ENCODE measurements at places on chromosomes 6 and 20.

GRCh38 chr20:47345214-47345613 lies 11.3 kb downstream of the ZMYND8 start:
- no peak for DNase-seq

DNA sequence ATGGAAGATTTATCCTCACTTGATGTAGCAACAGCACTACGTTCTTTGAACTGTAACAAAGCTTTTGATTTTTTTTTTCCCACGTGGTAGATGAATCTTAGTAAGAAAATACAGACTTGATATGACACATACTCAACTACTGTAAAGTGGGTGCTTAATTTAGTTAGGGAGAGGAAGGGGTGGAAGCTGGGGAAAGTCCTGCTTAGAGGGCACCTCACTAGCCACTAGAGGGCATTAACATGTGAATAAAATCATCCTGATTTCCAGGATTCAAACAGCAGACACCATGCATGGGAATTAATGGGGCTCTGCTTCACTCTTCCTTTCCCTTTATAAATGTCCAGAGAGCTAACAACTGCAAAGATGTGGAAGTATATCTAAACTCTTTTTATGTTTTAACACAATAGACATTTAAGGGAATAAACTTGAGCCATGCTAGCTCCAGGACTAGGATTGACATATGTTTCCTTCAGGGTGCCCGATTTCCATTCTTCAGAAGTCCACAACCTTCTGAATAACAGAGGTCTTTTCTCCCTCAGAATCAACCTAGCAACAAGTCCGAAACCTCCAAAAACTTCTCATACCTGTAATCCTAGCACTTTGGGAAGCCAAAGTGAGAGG lies 250.1 kb downstream of the ATXN1 start:
- DNase-seq = peak; percentile 53

- no peak for DNase-seq
These were observed 106.3 kb downstream of the ZDHHC14 start for GRCh38 chr6:157487110-157487773.

DNA sequence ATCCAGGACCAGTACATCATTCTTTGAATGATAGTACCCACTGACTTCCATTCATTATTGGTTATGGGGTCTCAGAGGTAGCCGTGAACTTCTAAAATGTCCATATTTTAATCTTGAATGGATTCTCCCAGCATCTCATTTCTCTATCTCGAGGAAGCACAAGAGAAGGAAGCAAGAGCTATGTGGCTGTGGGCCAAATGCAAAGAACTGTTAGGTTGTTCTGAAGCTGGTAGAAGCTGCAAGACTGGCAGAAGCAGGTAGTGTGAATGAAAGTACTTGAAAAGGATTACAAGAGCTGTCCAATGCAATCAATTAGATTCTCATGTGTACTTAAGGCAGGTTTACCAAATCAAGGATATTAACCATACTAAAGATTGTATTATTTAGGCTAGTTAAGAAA lies 1131.8 kb downstream of the GRIK2 start:
- DNase-seq = no peak

DNA sequence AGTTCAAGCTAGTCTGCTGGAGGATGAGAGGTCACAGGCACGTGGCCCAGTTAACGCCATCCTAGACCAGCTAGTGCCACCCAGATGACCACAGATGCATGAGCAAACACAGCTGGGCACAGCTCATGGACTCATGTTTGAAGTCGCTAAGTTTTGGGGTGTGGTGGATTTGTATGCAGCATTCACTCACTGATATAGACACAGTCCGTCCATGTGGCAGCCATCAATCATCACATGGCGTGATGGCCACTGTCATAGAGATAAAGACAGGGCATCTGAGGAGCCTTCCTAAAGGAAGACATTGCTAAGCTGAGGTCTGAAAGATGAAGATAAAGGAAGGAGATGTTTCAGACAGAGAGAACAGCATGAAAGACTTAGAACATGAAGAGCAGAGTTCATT lies 154.4 kb upstream of the JAG1 start:
- no peak for DNase-seq

GRCh38 chr6:113697632-113698410 lies 159.3 kb upstream of the MARCKS start:
- DNase-seq = peak; percentile 93

DNA sequence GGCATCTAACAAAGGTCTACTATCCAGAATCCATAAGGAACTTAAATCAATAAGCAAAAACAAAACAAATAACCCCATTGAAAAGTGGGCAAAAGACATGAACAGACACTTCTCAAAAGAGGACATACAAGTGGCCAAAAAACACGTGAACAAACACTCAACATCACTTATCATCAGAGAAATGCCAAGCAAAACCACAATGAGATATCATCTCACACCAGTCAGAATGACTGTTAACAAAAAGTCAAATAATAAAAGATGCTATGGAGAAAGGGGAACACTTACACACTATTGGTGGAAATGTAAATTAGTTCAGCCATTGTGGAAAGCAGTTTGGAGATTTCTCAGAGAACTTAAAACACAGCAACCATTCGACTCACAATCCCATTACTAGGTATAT lies 19.4 kb upstream of the VNN1 start:
- DNase-seq = no peak

DNA sequence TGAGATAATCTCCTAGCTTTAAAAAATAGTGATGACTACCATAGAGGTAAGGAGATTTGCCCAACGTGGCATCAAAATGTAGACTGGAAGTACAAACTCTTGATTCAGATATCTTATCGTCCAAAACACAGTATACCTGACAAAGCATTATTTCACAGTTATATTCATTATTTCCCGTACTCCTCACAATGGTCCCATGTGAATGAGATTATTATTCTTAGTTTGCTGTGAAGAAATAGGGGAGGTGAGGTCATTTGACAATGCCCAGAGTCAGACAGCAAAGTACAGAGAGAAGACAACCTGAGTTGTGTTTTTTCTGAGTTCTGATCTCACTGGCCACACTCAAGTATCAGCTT lies 1.2 kb upstream of the TFB1M start:
- DNase-seq = peak; percentile 9

GRCh38 chr6:144673807-144674206 lies 388.7 kb downstream of the UTRN start:
- no peak for DNase-seq

DNA sequence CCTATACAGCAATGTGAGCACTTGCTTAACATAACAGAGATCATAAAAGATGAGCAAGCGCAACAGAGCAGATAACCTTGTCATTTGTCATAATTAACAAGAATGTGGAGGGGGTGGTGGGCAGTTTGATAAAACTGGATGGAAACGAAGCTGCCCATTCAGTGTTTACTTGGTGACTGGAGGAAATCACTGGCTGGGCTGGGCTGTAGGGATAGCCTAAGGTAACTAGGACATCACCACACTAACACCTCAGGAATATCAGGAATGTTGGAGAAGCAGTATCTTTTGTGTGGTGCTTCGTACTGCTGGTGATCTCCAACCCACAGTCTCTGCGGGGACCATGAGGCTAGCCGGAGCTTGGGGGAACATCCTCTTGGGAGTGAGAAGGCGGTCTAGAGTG lies 218.4 kb downstream of the HIVEP2 start:
- peak; percentile 52 for DNase-seq

GRCh38 chr20:35329435-35330139 lies 37.4 kb upstream of the FAM83C start:
- DNase-seq = peak; percentile 67

GRCh38 chr20:47274401-47275108 lies 81.9 kb downstream of the ZMYND8 start:
- peak; percentile 92 for DNase-seq

GRCh38 chr20:25380945-25381614 lies 9.6 kb downstream of the ABHD12 start:
- DNase-seq = no peak

DNA sequence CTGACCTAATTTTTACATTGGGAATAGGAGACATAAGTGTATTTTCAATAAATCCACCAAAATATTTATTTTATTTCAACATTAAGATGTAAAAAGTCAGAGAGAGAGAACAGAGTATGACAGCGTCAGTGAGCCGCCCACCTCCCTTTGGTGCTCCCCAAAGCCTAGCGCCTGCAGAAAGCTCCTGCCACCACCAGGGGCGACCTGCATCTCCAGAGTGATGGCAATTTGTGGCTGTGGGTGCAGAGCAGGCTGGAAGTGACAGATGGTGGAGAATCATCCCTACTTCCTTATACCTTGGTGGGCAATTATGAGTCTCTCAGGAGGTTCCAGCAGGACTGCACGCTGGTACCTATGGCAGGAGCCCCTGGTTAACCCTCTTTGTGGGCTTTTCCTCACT lies 87.3 kb downstream of the PTPRT start:
- no peak for DNase-seq
